Hippocampal formation (tissue), 2 donors: ENCODE measurements at places on chromosomes 5 and 9.

GRCh38 chr9:136110082-136111061 is 8.3 kb downstream of the TMEM250 start:
- DNase-seq, result no peak

DNA sequence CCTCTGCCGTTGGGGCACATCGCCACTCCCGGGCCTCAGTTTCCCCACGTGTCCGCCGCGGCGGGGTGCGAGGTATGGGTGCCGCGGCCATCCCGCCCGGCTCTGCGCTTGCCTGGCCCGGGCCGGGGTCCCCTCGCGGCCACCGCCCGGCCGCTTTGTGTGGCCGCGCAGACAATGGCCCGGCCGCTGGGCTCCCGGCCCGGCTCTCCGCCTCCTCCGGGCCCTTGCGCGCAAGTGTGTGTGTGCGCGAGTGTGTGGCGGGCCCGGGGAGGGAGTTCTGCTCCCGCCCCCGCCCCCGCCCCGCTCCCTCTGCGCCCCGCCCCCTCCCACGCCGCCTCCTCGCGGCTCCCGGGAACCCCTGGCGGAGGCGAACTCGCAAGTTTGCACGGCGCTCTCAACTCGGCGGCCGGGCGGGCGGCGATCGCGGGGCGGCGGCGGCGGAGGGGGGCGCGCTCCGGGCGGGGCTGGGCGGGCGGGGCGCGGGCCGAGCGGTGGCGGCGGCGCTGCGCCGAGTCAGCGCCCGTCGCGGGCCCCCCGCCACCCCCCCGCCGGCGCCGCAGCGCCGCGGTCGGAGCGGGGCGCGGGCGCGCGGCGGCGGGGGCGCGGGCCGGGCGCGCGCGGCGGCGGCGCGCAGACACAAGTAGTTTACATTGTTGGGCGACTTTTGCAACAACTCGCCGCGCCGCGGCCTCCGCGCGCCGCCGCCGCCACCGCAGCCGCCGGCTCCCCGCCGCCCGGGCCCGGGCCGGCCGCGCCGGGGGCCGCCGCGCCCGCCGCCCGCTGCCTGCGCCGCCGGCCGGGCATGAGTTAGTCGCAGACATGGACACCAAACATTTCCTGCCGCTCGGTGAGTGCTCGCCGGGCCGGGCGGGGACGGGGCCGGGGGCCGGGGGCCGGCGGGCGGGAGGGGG is at the start of gene RXRA:
Gene RXRA (plus strand): TSS at position 643 of the 911 bp plus-strand sequence. CDS start 177 bp downstream, at position 820.
- peak; percentile 64 for DNase-seq

DNA sequence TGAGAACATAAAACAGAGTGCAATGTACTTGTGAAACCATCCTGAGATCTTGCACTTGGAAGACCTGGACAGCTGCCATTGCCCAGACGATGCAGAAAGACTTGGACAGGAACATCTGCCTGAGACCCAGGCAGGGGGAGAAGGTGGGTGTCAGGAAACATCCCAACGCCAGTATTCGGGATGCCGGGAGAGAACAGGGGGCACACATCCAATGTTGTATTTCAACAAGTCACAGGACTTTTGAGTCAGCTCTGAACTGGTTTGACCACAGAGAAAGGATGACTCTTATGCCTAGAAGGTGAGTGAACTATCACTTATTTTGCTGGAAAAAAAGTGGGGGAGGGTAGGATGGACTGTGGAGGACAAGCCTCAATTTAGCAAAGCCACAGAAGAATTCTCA is 124.6 kb downstream of the ROR2 start:
- DNase-seq, result no peak

DNA sequence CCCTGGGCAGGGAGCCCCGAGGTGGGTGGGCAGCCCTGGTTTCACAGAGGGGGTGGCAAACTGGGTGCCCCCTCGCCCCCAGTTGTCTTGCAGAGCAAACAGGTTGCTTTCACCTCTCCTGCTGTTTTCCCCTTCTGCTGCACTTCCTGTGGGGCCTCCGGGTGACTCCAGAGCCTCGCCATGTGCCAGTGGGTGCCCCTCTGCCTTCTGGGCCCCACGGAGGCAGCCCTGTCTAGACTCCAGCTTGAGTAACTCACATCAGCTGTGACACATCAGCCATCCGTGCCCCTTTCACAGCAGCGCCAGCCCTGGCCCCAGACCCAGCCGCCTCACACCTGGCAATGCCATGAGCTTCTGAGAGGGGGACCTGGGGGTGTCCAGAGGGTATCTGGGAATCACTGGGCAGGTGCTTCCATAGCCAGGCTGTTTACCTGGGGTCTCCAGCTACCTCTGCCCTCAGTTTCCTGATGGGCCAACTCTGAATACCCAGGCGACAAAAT is 36.9 kb downstream of the ADAMTSL2 start:
- DNase-seq, result no peak

DNA sequence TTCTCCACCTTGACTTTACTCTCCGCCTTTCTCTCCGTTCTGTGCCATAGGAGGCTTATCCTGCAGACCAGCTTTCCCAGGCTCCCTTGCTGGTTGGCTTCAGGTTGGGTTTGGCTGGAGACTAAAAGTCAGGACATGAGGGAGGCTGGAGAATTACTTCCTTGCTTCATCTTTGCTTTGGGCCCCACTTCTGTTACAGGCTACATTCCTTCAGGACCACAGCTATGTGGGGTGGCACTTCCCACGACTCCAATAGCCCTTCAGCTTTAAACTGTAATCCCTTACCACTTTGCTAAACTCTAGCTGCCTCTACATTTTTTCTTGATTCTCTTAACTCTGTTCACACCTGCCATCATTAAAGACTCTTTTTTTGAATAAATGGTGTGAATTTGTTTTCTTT is 186.7 kb upstream of the NR4A3 start:
- DNase-seq, result no peak

DNA sequence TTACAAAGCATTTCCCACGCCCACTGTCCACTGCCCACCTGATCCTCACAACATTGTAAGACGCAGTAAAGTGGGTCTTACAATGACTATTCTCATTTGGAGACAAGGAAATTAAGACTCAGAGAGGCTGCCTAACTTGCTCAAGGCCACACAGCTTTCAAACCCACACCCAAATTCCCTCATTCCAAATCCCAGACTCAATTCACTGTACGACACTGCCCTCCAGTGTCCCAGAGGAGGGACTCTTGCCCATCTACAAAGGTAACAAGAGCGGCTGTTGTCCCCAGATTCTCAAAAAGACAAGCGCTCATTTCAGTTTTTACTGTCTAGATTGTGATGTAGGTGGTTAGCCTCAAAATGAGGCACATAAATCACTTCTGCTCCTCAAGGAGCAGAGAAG is 184.6 kb downstream of the ACTL7B start:
- no peak for DNase-seq

DNA sequence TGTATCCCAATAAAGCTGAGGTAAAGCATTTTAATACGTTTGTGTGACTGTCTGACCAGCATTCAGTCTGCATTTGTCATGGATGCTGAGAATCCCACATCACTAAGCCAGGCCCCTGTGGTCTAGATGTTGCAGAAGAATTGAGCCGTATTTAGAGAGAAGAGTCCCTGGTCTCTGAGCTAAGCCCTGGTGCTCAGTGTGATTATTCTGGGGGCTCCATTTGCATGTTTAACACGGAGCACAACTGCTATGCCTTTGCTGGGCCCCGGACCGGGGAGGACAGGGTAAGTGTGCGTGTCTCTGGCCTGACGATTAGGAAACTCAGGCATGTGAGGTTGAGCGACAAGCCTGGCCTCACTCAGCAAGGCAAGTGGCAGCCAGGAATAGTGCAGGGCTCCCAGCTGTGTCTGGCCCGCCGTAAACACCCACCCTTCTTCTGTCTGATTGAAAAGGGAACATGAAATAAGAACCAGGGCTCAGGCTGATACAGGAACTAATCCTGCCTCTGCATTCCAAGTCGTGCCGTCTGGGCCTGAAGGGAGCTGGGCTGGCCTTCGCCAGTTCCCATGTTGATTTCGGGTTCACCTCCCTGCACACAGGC is 22.3 kb downstream of the FAM78A start:
- DNase-seq, result no peak

DNA sequence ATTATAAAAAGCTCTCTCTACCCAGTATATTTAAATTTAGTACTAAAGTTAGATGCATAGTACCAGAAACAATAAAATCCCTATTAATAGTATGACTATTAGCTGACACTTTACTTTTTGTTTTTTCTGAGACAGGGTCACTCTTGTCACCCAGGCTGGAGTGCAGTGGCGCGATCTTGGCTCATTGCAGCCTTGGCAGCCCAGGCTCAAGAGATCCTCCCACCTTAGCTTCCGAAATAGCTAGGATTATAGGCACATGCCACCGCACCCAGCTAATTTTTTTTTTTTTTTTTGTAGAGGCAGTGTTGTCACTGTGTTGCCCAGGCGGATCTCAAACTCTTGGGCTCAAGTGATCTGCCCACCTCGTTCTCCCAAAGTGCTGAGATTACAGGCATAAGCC is 8.0 kb downstream of the CCNG1 start:
- no peak for DNase-seq

DNA sequence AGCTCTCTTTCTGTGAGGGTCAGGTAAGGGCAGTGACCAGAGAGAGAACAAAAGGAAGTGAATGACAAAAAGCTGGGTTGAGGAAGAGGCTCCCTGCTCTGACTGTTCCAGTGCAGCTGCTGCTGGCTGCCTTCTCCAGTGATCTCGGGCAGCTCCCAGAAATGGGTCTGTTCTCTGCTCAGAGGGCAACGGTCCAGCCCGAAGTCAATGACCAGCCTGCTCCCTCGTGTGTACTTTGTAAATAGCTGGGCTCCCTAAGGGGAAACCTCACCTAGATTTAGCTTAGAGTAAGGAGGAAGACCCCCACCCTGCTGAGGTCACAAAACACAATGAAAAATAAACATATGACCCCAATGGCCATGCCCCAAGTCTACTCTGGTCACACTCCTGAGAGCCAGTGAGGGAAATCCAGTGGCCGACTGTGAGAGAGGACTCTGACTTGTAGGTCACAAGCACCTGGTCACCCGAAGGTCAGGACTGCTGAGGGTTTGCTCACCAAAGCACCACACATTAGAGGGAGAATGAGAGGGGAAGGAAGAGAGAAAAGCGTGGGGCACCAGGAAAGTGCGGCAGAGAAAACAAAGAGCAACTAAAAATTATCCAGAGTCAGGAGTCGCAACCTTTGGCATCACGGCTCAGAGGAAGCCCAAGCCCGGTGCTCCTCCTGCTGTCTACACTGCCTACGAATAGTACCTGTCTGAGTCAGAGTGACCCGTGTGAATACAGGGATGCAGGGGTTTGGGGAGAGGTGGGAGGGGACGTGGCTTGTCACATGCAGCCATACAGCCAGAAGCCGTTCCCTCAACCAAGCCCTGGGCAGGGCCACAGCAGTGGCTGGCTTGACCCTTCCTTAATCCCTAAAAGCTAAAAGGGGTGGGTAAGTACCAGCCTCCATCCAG is 19.8 kb downstream of the NIPAL4 start:
- DNase-seq, result no peak

DNA sequence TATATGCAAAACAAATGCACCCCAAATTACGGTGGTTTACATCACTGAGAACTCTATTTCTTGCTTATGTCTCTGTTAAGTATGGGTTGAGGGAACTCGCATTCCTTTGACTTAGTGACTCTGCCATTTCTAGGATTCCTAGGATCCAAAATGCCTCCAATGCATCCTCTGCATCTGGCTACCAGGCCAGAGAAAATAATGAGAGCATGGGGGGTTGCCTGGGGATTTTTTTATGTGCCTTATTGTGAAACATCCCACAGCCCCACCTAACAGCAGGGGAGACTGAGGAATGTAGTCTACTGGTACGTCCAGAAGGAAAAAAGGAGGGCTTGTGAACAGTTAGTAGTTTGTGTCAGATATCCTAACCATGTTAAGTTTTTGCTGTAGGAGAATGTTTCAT is 466.0 kb upstream of the ARRDC3 start:
- no peak for DNase-seq

GRCh38 chr9:78319197-78320029 is 22.5 kb downstream of the PSAT1 start:
- DNase-seq, result peak; percentile 39

DNA sequence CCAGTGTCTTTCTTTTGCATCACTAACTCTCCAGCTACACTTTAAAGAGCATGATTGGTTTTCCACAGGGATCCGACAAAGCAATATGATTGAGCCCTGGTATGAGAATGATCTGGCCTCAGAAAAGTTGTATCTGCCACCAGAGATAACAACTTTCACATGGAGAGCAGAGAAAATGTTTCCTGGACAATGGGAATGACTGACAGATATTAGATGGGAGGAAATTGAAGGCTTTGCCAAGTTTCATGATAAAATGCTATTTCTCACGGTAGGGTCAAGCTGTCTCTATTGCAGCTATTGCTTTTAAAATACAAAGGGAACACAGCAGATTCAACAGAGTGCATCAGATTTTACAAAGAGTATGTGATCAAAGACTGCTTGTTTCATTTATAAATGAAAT is 56.4 kb upstream of the GLIS3 start:
- no peak for DNase-seq

DNA sequence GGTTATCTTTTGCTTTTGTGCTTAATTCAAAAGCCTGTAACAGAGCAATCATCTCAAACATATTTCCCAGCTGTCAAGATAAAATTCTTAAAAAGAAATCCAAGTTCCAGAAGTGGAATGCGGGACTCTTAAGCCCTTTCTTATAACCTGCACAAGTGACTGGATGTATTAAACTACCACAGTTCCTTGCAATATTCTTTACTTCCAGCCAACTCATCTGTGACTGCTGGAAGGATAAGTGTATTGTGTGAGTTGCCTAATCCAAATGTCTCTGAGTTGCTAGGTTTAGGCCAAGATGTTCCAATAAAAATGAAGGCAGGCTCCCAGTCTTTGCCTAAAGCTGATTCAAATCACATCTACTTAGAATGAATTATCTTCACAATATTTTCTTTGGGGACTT is 159.2 kb upstream of the SLC24A2 start:
- DNase-seq, result no peak

- DNase-seq, result no peak
Measured at GRCh38 chr5:176151281-176151680, 86.9 kb upstream of the SIMC1 start.

GRCh38 chr9:92760070-92760469 is 4.6 kb downstream of the BICD2 start:
- peak; percentile 68 for DNase-seq

- DNase-seq, result no peak
Measured at GRCh38 chr9:124209279-124209678, 48.5 kb upstream of the NEK6 start.

DNA sequence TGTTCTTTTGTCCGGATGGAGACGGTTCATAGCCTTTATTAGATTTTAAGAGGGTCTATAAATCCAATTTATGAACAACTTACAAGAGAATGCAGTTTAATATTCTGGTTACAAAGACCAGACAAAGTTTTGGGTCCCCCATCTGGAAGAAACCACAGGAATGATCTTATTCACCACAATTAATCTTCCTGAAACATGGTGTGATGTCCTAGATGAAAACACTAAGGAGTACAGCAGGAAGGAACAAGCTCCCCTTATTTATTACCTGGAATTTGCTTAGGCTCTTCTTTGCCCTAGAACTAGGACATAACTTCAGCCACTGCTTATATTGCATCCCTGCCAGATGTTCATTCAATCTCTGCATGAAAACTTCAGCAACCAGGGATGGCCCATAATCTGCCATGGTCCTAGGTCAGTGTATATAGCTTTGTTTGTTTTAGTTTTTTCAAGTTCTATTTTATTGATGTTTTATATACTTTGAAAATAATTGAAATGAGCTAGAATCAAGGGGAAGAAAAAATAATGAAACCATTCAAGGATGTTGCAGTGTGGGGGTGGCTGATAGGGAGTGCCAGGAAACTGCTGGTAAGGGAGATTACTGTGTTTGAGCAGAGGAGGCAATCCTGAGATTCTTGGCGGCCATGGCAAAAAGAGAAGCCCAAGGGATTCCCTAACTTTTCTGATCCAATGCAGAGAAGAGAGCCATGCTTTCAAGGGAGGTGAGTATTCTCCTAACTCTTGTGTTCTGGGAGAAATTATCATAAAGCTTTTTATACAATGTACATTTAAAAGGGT is 16.8 kb downstream of the TXNDC8 start:
- no peak for DNase-seq
